ENCODE measurements at places on chromosomes 16 and 17. TPM values are rescaled to one million over a fixed set of nuclear protein-coding genes. Genes with fewer than 3 reads are reported as not detected.

- DNase-seq = no peak
These were observed 44.1 kb downstream of the ZNF423 start for GRCh38 chr16:49811644-49812334.

- DNase-seq = no peak
These were observed 2.5 kb upstream of the RAB11FIP4 start for GRCh38 chr17:31388770-31389656.

DNA sequence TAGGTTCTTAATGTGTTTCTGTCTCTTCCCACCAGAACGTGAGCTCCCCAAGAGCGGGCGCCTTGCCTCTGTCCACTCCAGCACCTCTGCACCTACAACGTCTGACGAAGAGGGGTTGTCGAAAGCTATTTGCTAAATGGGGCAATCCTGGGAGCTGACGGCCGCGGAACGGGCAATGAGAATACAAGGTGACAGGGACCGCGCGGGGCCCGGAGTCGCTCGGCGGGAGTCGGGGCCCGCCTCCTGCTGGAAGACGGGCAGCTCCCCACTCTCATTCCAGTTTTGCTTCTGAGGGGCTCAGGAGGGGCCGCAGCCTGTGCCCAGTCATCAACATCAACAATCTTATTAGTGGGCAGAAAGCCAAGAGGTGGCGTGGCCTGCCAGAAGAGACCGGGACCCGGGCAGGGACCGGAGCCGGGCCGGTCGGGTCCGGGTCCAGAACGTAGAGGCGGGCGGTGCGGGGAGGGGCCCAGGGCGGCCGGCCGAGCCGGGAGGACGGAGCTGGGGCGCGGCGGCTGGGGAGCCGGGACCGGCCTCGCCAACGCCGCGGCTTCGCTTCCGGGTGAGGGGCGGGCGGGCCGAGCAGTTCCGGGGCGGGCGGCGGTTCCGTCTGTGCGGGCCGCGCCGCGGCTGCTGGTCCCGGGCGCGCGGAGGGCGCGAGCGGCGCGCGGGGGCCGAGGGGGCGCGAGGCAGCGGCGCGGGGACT lies at the start of gene MOSMO:
Gene MOSMO (plus strand): TSS at position 603 of the 706 bp plus-strand sequence. CDS start 191 bp downstream, outside the sequence.
- peak; percentile 86 for DNase-seq

DNA sequence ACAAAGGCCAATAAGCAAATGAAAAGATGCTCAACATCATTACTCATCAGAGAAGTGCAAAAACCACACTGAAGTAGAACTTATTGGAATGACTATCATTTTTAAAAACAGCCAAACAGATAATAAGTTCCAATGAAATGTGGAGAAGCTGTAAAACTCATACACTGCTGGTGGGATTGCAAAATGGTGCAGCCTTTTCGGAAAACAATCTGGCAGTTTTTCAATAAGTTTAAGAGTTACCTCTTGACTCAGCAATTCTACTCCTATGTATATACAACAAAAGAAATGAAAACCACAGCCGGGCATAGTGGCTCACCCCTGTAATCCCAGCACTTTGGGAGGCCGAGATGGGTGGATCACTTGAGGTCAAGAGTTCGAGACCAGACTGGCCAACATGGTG lies 49.3 kb downstream of the AKAP10 start:
- DNase-seq = no peak

- no peak for DNase-seq
These were observed 917 bp upstream of the TBX2 start for GRCh38 chr17:61398721-61399130.

GRCh38 chr16:17026600-17027242 lies 444.0 kb downstream of the XYLT1 start:
- no peak for DNase-seq

DNA sequence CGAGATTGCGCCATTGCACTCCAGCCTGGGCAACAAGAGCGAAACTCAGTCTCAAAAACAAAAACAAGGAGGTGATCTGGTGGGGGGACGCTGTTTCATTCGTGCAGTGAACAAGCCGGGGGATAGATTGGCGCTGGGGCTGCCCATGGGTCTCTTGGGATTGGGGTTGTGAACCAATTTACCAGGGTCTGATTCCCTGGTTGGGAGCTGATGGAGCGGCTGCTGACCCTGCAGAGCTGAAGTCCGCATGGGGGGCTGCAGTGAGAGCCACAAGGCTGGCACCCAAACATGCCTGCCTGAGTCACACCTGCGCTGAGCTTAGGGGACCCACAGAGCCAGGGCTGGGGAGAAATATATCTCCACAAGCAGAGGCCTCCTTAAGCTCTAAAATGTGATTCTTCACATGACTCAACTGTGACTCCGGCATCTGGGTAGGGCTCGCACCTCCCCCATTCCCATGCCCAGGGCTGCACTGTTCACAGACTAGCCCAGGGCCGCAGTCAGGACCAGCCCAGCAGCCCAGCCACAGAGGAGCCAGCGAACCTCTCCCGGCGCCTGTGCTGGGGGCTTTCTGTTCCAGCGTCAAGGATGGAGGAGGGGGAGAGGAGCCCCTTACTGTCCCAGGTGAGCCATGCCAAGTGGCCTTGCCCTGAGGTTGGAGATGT lies 5.0 kb downstream of the TSPAN10 start:
- no peak for DNase-seq

DNA sequence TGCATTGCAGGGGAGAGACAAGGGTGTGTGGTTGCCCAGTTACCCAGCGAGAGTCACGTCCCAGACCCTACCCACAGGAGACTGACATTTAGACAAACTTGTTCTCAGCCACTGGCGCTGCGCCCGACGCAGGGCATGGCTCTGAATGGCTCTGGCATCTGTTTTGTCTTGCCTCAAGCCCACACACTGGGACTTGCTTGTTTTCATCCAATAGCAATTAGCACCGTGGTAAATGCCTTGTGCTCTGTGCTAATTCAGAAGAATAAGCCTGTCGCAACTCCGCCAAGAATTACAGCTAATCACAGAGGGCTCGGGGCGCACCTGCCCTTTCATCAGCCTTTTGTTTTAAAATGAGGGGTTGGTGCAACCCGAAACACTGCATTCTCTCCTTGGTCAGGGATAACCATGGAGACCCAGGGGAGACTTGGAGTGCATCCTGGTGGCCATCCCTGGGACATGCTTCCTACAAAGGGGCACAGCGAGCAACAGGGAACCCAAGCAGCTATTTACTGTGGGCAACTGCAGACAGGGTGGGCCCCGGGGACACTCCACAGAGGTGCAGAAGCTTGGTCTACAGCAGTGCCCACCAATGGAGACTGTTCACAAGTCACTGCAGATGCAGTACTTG lies 220.6 kb upstream of the ZFHX3 start:
- DNase-seq = no peak

DNA sequence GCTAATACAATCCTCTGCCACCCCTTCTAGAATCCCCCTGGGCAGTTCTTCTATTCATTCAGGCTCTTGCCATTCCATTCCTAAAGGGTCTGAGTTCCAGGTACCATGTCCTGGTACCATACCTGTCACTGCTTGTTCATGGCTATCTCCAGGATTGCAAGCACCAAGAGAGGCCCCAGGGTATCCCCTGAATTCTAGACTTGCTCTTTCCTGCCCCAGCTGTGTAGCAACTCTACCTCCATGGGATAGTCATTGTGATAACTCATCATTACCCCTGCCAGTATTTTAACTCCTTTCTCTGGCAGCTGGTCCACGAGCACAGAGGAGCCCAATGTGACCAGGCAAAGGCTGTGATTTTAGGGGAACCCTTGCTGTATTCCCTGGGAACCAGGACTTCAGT lies 143.7 kb upstream of the CDH5 start:
- DNase-seq = peak; percentile 10

DNA sequence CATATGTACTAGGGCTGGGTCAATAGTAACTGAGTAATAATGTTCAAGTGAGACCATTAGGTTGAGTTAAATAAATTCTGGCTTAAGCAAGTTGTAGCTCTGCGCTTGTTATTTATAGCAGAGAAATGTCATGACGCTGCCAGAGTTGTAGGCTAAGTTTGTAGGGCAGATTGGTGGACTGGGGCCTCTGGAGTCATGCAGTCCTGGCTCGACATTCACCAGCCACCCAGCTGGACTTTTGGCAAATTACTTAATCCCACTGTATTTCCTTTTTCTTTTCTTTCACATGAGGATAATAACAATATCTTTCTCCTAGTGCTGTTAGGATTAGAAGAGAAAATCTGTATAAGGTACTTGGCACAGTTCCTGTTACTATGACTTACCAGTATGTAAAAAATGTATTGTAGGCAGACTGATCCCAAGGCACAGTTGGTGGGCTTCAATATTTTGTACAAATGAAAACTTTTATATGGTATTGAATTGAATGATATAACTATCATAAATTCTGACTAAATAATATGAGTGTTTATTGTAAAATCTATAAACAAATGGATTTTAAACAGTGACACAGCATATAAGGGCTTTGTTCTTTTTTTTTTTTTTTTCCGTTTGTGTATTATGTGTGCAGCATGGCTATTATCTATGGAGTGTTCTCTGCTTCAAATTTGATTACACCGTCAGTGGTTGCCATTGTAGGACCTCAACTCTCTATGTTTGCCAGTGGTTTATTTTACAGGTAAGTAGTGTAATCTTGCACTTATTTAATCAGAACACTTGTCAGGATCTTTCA lies 2.6 kb downstream of the MFSD11 start:
- DNase-seq = peak; percentile 77

GRCh38 chr16:55010492-55011160 lies 80.0 kb downstream of the IRX5 start:
- no peak for DNase-seq

GRCh38 chr17:43431714-43432523 lies 33.1 kb downstream of the ARL4D start:
- DNase-seq = peak; percentile 75

GRCh38 chr16:49632795-49633184 lies 223.1 kb downstream of the ZNF423 start:
- DNase-seq = no peak

- DNase-seq = no peak
These were observed 20.1 kb downstream of the PKD1 start for GRCh38 chr16:2115591-2115973.

DNA sequence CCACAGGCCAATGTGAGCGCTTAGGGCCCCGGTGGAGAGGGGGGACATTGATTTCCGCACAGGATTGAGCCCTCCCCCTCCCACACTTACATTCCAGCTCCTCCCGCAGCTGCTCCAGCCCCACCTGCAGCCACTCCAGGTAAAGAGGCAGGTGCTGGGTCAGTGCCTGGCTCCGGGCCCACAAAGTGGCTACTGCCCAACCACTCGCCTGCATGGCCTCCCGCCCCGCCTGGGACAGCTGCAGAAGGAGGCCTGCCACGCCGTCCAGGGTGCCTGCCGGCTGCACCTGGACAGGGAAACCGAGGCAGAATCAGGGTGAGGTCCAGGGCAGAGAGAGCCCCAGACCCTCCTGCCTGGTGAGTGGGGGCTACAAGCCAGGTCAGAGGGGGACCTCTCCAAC lies 46.3 kb downstream of the RMI2 start:
- DNase-seq = peak; percentile 61

GRCh38 chr17:77118251-77118928 lies 22.4 kb upstream of the SEC14L1 start:
- no peak for DNase-seq

DNA sequence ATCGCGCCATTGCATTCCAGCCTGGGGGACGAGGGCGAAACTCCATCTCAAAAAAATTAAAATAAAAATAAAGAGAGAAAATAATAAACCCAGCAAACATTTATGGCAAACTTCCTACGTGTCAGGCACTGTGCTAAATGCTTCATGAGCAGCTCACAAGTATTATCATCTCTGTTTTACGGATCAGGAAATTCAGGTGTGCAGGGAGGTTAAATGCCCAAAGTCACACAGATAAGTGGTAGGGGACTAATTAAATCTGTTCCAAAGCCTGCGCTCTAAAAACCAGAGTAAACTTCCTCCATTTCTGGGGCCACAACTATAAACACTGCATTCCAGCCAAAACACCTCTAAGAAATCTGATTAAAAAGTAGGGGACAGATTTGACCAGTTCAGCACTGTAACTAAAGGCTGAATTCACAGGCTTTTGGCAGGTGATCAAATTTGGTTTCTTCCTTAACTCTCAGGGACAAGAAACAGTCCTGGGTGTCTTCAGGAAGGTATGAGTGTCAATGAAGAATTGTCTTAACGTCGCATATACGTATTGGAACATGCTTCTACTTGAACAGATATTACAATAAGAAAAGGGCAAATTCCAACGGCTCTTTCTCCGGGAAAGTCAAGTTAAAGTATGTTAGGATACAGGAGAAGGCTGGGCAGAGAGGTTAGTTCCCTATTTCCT lies 996 bp downstream of the STRADA start:
- no peak for DNase-seq

DNA sequence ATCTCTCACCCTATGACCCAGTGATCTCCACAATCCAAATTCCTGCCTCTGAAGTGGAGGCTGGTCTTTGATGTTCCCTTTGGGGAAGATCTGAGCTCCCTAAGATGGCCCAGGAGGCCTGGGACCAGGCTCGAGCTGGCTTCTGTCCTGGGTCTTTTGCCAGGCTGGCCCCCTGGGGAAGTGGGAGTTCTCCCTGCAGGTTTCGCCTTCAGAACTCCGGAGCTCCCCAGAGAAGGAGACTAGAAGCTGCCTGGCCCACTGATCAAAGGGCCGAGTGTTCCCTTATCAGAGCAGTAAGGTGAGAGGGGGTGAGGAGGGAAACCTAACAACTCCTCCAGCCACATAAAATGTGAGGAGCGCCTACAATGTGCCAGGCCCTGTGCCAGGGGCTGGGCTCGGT lies 147.1 kb downstream of the IRF8 start:
- peak; percentile 54 for DNase-seq

GRCh38 chr16:85930301-85930700 lies 31.3 kb downstream of the IRF8 start:
- no peak for DNase-seq

DNA sequence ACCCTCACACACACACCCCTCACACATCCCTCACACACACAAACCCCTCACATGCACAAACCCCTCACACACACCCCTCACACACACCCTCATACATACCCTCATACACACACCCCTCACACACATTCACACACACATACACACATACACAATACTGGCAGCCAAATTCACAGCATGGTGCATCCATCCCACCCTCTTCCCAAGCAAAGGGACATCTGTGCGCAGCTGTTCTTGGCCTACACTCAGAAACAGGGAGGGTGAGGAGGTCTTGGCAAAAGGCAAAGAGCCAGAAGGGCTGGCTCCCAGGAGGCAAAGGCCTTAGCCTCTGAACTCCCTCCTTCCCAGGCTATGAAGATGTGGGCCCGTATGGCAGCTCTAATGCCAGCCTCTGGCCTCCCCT lies 23.4 kb downstream of the C17orf67 start:
- no peak for DNase-seq

CMTM1 gene
- 1.9 TPM for total RNA-seq

SECTM1 gene
- total RNA-seq = 12.1 TPM

TERB1 gene
- not detected for total RNA-seq

SLC52A1 gene
- total RNA-seq = not detected

SLC5A2 gene
- 0.49 TPM for total RNA-seq

RBBP6 gene
- 105 TPM for total RNA-seq

VWA3A gene
- total RNA-seq = not detected

NF1 gene
- 78.7 TPM for total RNA-seq

YPEL3 gene
- total RNA-seq = 106 TPM

ODF4 gene
- total RNA-seq = not detected

All from sigmoid colon (tissue), 7 donors.